ENCODE measurements at places on chromosomes 1 and 21.

GRCh38 chr1:155126556-155127104 is 1.0 kb upstream of the EFNA1 start:
- no peak for DNase-seq

- no peak for DNase-seq
Observed at GRCh38 chr1:11461531-11462137, 17.3 kb upstream of the DISP3 start.

- DNase-seq, result no peak
Observed at GRCh38 chr1:225537554-225538251, 109.9 kb upstream of the LBR start.

DNA sequence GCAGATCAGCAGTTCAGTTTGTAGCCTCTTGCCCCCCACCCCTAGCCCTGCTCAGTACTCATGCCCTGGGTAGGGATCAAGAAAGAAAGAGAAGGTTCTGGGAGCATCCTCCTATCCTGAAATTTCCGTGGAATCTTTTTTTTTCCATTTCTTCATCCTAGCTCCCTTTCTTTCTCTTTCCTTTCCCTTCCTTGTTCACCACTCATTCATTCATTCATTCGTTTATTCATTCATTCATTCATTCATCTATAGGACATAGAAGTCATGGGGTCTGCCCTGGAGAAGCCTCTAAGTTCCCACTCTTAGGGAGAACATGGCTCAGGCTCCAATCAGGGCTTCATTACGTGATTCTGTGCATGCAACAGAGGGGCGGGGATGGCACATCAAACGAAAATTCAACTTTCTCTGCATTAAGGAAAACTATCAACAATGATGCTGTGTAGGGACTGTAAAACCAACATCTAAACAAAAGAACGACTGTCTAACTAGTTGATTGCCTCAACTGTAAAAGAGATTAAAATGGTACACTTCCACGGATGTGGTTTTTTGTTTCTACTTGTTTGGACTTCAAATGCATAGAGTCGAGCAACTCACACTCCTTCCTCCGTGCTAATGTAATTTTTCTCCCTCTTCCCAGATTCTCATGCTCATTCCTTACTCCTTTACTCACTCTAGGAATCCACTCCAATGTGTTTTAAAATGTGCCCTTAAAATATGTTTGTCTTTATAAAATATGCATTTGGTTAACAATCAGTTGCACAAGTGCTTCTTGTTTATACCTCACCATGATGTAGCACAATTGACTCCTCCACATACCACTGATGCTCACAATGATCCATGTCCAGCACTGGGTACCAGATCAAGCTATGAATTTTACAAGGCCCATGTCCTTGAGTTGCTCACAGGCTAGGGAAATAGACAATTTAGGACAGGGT is 101.2 kb upstream of the SLC2A1 start:
- DNase-seq, result no peak

DNA sequence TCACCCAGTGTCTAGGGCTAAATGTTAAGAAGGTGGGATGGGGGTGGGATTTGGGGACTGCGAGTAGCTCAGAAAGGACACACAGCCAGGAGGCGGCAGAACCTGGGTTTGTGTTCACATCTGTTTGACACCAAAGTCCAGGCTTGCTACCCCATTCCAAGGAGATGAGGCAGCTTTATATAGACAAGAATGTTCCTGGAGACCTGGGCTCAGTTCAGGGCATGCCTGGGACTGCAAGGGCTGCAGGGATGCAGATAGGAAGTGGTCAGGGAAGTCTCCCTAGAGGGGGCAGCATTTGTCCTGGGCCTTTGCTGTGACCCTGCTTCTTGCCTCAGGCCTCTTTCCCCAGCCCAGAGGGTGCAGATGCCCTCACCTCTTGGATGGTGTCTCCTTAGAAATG is 16.3 kb downstream of the PADI3 start:
- DNase-seq, result no peak

DNA sequence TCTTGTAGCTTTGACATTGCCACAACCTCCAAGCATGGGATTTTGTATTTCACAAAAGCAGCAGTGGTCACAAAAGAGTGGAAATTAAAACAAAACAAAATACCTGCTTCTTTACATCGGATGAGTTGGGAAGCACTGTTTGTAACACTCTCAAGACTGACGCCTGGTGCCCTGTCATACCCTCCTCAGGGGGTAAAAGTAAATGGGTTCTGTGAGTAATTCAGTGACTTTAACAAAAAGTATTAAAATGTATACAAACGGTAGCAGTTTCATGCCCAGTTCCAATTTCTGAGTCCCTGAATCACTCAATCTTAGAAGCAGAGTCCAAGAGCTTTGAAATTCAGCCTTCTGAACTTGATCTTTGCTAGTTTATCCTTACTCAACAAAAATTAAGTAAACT is 152.5 kb downstream of the TIAM1 start:
- no peak for DNase-seq

DNA sequence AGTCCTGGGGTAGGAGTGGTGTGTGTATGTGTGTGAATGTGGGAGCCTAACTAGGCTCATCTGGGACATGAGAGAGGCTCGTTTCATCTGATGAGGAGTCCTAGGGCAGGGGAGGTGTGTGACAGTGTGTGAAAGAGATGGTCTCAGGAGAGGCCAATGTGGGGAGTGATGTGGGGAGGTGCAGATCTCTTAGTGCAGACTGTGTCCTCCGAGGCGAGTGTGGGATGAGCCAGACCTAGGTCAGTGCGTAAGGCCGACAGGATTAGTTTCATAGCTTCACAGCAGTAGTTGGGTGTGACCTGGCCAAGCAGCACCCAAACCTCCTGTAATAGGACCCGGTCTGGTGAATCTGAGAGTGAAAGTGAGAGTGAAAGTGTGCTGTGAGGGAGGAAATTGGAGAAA is 94.7 kb downstream of the LIPI start:
- no peak for DNase-seq

DNA sequence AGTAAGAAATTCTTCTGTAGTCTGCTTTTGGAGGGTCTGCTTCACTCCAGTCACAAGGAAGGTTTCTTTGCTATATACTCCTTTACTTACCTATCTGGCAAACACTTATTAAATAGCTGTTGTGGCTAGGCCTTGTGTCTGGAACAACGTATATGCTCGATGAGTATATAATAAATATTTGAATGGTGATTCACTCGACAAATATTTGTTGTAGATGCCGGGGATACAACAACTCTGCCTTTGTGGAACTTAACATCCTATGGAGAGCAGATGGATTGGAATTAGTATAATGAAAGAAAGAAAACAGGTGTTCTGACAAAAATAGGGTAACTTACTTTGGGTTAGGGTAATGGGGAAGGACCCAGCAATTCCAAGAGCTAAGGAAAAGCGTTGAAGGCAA is 31.1 kb downstream of the KPNA6 start:
- DNase-seq, result no peak

GRCh38 chr1:87887100-87887499 is 558.4 kb downstream of the LMO4 start:
- no peak for DNase-seq

- DNase-seq, result peak; percentile 44
Observed at GRCh38 chr1:67685558-67686266, 711 bp downstream of the GADD45A start.

DNA sequence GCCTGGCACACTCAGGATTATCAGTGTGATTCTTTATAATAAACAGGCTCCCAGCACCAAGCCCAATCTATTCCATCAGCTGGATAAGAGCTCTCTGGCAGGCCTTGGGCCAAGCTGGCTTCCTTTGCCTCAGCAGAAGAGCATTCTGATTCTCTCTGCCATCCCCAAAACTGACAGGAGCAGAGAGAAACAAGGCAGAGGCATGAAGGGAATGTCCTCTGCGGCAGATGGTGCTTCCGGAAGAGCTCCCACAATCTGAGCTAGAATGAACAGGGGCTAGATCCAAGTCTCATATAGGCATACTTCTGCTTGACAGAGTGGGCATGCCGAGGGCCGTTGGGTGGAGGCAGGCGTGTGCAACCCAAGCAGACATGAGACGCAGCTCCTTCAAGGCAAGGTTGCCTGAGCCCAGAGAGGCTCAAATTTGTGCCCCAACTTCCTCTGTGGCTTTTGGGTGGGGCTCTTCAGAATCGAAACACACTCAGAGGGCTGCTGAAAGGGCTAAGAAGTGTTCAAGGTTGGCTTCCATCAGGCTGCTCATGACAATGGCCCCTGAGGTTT is 4.0 kb downstream of the CAPN2 start:
- DNase-seq, result peak; percentile 57

DNA sequence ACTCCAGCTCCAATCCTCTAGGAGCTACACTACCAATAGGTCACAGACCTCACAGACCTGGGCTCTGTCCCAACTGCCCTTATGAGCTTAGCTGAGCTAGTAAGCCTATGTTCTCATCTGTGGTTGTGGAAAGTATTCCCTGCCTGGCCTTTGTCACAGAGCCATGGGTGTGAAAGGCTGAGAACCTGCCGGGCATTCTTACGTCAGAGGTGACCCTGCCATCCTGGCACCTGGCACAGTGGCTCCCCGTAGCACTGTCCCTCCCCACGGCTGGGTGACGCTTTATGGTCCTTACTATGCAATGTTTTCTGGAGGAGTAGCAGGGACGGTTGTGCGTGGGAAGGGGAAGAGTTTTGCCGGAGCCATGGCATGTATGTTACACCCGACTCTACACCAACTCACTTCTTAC is 3.5 kb downstream of the TNFRSF1B start:
- DNase-seq, result peak; percentile 73

DNA sequence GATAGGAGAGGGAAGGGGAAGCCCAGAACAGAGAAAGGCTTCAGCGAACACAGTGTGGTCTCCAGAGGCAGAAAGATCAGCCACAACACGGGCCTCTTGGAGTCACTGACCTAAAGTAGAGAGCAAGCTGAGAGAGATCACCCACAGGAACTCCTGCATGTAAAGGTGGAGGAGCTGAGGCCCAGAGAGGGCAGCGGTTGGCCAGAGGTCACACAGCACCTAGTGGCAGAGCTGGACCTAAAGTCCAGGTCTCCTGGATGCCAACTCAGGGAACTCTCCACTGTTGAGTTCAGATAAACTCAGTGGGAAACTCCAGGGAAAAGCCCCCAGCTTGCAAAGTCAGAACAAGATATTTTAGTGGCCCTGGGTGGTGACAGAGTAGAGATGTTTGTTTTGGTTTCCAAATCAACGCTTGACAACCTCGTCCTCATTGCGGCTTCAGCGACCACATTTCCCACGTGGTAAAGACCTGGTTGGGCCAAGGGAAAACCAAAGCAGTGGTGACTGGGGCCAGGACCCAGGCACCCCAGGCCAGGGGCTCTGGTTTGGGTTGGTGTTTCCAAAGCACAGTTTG is 4.6 kb downstream of the IFFO2 start:
- DNase-seq, result peak; percentile 79

- no peak for DNase-seq
Observed at GRCh38 chr1:160855181-160855981, 7.3 kb downstream of the CD244 start.

DNA sequence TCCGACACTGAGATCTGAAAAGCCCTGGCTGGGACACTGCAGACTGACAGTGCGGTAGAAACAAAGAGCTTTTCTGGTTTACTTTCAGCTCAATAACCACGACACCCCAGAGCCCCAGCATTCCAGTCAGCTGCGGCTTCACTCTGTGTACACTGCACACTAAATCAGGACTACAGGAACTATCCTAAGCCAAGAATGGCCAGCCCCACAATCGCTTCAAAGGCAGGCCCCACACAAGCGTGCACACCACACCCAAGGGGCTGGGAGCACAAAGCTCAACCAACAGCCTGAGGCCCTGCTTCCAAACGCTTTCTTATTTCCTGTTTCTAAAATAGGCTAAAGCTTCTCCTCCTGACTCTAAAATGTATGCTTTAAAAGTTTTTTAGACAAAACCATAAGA is 28.4 kb downstream of the URB1 start:
- DNase-seq, result no peak

- DNase-seq, result peak; percentile 21
Observed at GRCh38 chr1:171245458-171246064, 2.7 kb upstream of the FMO1 start.

DNA sequence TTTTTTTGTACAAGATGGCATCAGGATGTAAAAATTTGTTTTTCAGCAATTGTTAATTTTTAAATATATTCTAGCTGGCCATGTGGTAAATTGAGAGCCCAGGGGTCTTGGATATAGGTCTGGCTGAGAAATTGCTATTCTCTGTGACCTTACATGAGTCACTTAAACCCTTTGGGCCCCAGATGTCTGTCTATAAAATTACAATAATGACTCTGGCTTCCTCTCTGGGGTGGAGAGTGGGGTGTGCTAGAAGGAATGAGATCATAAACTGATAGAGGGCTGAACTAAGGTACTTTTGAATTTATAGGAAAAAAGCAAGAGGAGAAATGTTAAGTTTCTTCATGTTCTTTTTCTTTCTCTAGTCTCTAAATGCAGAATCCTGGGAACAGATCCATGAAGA is 12.4 kb upstream of the TCHH start:
- no peak for DNase-seq

DNA sequence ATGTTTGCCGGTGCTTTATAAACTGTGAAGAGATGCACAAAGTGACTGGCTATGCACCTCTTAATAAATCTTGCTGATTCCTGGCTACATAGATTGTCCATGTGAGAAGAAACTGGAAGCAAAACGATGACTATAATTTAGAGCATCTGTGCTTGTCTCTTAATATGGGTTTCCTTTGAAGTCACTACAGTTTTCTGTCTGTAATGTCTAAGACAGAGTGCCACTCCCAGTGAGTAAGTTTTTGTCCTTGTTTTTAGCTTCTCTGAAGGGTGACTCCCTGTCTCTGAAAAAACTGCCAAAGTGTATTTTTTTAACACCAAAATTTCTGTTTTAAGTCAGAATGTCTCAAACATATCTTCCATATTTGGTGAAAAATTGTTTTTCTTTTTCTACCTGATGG is 175.1 kb downstream of the FASLG start:
- no peak for DNase-seq

DNA sequence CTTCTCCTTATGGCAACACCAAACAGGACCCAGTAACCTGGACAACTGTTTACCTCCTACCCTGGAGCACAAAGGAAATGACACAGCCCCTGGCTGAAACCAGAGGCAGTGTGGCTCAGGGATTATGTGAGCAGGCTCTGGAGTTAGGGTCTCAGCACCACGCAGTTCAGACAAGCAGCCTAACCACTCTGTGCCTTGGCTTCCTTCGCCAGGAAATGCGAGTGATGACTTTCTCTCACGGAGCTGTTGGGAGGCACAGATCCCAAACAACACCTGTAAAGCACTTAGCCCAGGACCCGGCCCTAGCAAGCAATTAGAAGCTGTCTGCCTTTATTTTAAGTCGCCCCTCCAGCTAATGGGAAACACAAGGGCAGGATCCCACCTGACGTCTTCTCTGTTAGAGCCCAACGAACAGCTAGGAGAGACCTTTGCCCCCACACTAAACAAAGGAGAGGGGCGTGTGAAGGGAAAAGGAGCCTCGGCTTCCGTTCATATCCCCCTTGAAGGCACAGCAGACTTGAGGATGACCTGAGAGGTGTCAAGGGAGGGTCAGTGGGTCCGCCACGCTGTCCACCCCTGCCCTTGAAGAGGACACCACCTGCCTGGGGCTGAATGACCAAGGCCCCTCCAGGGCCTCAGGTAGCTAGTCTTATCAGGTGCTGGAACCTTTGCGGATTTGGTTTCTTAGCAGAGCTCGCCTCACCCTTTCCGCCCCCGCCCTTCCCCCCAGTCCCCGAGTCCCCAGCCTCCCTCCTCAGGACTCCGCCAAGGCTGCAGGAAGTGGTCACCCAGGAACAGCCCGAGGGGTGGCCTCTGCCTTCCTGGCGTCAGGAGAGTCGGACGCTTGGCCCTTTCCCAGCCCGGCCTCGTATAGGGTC is 860 bp downstream of the TMEM63A start:
- DNase-seq, result peak; percentile 50

GRCh38 chr1:2644591-2645101 is 11.8 kb upstream of the MMEL1 start:
- DNase-seq, result no peak

- peak; percentile 69 for DNase-seq
Observed at GRCh38 chr1:43238085-43238484, 31.7 kb upstream of the TMEM125 start.

GRCh38 chr1:230097370-230097769 is 30.3 kb downstream of the GALNT2 start:
- DNase-seq, result no peak
